Spleen (tissue), 13 donors: ENCODE measurements at places on chromosomes 11 and 22. TPM values are rescaled to one million over a fixed set of nuclear protein-coding genes. Genes with fewer than 3 reads are reported as not detected.

DNA sequence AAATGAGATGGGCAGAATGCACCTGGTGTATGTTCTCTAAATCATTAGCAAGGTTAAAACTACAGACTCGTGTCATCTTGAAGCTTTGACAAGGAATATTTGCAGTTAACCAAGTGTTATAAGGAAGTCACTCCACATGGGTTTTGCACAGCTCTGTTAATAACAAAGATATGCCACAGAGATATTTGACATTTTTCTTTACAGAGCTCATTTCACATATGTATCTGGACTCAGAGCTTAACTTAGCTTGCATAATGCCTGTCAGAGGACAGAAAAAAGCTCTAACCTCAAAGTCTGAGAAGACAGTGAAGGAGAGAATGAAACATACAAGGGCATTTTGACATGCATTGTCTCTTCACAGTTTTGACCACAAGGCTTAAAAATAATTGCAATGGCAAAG is 105.5 kb downstream of the C11orf87 start:
- DNase-seq: no peak

DNA sequence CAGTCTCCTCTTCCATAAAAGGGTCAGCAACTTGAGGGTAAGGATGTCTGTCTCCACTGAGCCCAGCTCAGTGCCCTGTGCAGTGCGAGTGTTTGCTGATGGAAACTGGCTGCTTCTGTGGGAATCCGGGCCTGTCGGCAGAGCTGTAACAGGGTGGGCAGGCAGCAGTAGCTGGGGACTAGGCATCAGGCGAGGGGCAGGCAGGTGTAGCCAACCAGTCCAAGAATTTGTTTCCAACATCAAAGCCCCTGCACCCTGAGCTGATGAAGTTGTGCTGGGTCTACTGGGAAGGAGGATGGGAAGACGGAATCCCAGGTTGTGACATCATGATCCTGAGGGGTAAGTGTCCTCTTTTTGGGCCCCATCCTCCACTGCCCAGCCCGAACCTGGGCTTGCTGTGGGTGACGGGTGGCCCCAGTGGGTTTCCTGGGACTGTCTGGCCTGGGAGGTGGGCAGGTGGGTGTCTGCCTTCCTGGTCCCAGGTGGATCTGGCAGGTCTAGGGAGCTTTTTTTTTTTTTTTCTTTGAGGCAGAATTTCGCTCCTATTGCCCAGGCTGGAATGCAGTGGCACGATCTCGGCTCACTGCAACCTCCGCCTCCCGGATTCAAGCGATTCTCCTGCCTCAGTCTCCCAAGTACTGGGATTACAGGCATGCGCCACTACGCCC is 11.0 kb downstream of the SLC29A2 start:
- peak; percentile 37 for DNase-seq

DNA sequence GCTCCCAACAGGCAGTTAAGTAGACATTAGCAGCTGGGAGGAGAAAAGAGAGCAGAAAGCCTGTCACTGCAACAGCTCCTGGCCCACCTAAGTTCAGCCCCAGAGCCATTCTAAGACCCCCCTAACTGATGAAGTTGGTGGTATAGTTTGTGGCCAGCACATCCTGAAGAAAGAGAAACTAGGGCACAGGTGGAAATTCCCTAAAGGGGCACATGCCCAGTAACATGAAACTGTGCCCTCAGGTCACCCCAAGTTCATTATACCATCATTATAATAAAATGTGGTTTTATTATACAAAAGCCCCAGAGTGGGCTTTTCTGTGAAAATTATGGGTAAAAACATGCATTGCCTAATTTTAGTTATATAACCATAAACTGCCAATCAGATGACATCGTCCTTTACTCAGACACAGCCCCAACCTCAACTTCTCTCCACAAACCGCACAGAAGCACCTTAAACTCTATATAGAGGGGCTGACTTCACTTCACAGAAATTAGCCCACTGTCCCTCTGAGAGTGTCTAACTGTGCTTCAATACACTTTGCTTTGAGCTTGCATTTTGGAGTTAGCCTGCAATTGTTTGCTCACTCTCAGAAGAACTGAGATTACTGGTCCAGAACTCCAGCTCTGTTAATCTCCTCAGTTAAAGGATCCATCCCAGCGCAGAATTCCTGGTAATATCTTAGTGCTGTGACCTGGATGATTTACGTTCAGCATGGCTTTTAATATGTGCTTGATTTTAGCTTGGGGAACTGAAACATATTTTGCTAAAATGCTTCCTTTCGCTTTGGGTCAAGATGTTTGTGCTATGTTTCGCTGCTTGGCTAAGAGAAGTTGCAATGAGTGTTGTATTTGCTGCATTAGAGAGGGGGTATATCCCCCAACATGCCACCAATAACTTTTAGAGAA is 1.8 kb upstream of the APOL3 start:
- DNase-seq: no peak

- no peak for DNase-seq
These were observed 25.2 kb downstream of the GRAP2 start for GRCh38 chr22:39925909-39926679.

DNA sequence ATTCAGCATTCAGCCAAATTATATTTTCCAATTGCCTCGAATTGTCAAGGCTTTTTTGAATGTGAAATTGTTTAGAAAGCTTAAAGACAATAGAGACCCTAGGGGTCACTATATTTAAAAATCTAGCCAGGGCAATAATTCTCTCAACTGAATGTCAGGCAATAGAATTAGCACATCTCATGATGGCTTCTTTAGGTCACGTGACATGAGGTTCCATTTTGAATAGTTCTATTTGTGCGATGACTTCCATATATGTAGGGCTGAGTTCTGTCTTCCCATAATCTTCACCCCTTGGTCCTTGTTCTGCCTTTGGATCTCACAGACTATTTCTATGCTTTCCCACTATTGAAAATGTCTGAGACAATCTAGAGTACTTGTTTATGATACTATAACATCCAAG is 527.7 kb upstream of the KIRREL3 start:
- no peak for DNase-seq

DNA sequence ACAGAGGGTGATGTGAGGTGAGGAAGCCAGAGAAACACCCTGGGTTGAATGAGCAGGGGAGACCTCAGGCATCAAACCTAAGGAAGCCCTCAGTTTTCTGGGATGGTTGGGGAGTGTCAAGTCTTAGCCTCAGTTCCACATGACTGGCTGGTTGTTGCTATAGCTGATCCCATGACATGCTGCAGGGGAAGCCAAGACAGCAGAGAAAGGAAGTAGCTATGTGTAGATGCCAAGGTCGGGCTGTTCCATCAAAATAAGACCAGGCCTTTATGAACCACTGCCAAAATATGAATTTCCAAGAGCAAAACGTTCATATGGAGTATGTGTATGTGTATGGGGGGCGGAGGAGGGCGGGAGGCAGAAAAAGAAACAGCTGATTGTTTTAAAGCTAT is 11.6 kb downstream of the CD59 start:
- no peak for DNase-seq

- DNase-seq: no peak
These were observed 106.2 kb upstream of the TBCEL start for GRCh38 chr11:120917559-120918239.

DNA sequence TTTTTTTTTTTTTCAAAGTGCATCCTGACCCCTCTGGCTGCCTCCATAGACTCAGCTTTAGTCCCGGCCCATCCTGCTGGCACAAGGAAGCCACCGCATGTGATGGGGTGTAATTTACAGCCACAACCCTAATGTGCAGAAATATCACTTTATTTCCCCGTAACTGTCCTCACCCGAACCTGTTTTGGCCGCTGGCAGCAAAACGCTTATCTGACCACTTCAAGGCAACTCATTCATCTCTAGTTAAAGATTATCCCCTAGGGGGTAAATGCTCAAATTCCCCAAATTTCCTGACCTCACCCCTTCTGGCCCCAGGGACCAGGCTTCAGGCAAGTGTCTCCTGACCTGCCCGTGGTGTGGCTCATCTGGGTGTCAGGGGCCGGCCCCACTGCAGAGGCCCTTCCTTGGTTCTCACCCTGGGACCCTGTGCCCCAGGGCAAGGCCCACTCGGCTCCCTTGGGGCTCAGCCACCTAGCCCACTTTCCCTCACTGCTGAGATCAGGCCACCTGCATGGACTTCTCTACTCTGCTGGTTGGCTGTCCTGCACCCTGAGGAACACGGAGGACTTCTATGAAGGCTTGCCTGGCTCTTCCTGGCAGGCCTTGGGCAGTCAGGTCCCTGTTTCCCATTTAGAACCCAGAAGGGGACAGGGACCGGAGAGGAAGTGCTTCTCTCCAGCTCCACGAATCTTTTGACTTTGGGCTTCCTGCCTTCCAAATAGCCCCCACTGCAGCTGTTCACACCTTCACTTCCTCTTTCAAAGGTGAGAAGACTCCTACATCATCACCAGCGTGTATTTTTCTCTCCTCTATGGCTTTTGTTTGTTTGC is 53.3 kb downstream of the WNT11 start:
- DNase-seq: peak; percentile 77

DNA sequence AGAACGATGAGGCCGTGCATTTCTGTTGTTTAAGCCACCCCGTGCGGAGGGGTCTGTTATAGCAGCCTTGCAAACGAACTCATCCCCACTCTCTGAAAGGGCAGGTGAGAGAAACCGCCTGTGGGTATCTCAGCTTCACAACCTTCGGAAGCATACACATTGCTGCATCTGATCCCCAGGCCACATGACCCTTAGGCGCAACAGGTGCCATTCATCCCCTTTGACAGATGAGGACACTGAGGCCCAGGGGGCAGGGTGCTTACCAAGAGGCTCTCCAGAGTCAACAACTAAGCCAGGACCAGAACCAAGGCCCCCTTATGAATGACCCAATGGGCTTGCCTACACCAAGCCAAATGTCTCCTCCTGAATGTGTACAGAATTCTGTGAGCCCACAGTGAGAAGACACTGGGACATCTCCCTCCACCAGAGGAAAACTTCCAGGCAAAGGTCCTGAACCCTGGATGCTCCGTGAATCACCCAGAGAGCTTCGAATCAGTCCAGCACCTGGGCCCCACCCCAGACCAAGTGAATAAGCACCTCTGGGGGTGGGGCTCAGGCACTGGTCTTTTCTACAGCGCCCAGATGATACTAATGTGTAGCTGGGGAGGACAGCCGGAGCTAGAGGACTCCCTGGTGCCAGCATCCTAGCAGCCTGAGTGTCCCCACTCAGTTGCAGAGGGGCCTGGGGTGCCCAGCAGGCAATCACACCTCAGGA is 83.2 kb downstream of the BUD13 start:
- DNase-seq: peak; percentile 54

DNA sequence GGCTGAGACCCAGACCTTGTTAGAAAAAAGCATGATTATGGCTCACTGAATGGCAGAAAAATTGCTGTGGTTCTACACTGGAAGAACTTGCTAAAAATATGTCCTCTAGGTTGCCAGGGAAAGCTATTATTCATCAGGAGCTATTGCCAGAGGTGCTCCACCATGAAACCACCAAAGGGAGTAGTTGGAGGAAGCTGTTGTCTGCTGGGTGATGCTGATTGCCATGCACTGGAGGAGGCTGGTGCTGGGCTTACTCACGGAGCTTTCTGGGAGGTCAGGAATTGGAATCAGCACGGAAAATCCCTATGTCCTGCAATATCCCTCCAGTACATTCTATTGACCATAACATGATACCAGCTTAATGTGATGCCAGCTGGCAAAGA is 199.6 kb upstream of the ZBED5 start:
- no peak for DNase-seq

DNA sequence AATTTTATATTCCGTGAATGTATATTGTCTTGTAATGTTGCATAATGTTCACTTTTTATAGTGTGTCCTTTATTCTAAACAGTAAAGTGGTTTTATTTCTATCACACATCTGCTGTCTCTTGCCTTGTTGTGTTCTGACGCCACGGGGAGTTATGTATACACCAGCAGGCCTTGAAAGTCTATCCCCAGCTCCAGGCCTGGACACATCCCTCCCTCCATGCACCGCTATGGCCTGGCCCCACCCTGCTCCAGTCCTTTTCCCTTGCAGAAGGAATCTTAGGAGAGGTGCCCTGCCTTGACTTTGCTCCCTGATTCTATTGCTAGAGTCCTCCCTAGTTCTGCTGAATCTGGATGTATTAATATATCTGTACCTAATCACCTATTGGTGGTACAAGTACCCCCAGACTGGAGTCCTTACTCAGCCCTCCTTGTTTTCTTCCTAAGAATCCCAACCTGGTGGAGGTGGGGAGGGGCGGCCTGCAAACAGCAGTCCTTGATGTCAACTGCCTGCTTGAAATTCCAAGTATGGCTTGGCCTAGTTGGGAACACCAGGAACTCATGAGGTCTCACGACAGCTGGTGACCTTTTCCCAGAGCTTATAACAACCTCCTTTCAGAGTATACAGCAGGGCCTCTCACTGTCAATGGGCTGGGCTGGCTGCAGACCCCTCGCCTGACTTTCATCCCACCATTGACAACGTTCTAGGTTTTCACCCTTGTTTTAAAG is 61.6 kb downstream of the TIMP3 start:
- DNase-seq: no peak

DNA sequence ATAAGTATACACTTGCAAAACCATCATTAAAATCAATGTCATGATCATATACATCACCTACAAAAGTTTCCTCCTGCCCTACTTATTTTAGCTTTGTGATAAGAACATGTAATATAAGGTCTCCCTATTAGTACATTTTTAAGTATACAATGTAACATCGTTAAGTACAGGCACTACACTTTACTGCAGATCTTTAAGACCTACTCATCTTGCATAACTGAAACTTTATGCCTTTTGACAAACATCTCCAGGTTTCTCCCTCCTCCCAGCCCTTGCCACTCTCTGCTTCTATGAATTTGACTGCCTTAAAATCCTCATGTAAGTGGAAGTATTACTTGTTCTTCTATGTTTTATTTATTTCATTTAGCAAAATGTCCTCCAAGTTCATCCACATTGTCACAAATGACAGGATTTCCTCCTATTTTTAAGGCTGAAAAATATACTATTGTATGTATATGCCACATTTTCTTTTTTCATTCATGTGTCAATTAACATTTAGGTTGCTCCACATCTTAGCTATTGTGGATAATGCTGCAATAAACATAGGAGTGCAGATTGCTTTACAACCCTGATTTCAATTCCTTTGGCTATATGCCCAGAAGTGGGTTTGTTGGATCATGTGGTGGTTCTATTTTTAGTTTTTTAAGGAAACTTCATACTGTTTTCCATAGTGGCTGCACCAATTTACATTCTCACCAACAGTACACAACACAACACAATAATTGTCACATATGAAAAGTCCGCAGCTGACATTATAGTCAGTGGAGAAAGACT is 471.1 kb upstream of the ANO3 start:
- DNase-seq: no peak

OR5A1 gene
- not detected for total RNA-seq

ABCC8 gene
- 0.52 TPM for total RNA-seq

ARHGAP20 gene
- 2.6 TPM for total RNA-seq

SPON1 gene
- total RNA-seq: 10.9 TPM

CEP164 gene
- total RNA-seq: 39.4 TPM

VSIG10L2 gene
- total RNA-seq: 7.1 TPM
